ENCODE measurements at places on chromosomes 13 and 19.

DNA sequence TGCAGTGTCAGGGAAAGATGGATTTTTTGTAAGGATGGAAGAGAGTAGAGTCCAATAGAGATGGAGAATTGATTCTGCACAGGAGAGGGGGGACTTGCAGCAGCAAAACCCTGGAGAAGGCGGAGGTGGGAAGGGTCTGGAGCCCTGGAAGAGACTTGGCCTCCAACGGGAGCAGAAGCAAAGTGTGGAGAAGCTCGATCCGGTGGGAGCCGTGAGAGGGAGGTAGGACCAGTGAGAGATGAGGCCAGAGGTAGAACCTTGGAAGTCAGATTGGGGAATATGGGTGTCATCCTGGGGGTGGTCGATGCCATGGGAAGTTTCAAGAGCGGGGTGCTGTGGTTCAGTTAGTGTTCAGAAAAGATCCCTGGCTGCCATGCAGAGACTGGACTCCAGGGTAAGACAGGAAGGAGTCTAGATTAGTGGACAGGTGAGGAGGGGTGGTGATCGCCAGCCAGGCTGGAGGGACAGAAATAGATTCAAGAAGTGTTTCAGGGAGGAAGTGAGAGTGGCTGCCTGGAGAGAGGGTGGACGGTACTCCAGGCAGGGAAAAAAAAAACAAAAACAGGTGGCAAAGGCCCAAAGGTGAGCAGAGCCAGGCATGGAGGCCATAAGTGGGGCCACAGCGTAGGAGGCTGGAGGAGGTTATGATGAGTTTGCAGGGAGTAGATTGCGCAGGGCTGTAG is 2.6 kb downstream of the PPP5C start:
- DNase-seq = no peak

GRCh38 chr19:6983448-6983847 is 37.8 kb downstream of the MBD3L2B start:
- DNase-seq = no peak

DNA sequence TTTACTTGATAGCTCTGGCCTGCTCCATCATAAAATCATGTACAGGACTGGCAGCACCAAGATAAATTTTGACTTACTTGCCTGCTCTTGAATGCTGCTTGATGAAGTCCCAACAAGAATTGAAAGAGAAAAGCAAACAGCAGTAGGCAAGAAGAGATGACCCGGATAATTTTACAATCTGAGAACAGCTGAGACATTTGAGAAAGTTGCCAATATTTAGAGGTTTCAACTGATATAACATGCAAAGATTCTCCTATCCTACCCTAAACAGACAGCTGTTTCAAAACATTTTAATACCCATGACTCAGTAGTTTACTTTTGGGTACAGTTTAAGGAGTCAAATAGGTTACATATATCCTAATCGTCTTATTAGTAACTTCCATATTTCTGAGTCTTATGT is 5.9 kb downstream of the FRY start:
- DNase-seq = no peak

DNA sequence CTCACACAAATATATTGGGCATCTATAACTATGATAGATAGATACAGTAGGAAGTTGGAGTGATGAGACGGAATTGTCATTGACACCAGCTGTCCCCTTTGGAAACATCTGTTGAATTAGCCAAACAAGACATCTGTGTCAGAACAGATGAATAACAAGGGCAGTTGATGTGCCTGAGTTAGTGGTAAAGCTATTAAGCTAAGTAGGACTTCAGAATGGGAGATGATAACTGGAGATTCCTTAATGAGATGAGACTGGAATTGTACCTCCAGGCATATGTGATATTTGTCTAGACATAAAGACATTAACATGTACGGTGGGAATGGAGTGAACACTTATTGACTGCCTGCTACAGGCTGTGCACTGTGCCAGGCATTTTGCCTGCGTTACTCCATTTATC is 78.7 kb downstream of the MBNL2 start:
- no peak for DNase-seq

DNA sequence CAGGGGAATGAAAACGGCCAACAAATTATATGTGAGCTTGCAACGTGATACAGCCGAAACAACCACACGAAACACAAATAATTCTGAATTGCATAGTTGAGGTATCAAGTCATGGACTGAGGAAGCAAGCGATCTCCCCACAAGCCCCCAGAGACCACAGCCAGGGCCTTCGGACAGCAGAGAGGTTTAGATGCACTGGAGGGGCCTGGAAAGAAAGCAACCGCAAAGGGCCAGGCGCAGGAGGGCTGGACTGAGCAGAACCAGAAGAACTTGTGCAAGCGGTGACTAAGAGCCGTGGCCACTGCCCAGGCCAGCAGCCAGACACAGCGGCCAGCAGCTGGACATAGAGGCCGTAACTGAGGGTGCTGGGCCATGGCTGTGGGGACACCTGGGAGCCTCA is 131.4 kb downstream of the TNFRSF19 start:
- no peak for DNase-seq

Data from NCI-H1417 treated with DMSO at 0.1 percent for 48 hours (cell line).